ENCODE measurements at places on chromosomes 6 and 20.

- no peak for DNase-seq
Observed at GRCh38 chr6:167776906-167777627, 49.6 kb upstream of the AFDN start.

- no peak for DNase-seq
Observed at GRCh38 chr6:3266170-3266569, 7.4 kb downstream of the PSMG4 start.

DNA sequence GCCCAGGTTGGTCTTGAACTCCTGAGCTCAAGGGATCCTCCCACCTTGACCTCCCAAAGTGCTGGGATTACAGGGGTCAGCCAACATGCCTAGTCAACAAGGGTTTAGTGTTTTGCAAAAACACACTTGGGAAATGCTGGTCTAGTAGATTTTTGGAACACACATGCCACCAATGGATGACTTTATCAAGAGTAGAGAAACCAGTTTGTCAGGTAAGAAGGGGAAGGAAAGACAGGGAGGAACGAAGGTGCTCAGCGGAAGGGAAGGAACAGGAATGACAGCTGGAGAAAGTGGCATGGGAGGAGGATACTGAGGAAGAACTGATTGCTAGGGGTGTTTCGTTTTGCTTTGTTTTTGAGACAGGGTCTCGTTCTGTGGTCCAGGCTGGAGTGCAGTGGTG is 15.6 kb upstream of the SEC63 start:
- no peak for DNase-seq

DNA sequence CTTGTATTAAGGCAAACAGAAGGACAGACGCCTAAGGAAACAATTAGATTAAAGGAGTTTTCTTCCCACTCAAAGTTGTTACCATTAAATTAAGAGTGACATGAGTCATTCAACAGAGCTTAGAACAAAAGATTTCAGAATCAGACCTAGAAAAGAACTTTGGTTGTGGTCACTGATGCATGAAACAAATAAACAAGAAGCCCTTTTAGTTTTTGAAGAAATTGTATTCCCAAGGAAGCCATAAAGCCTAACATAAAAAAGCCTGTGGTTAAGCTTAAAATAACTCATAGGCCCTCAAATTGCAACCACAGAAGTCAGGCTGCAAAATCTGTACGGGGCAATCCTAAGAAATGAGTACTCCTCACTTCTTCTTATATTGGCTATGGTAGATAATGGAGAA is 17.9 kb upstream of the TRIM26 start:
- DNase-seq: no peak

DNA sequence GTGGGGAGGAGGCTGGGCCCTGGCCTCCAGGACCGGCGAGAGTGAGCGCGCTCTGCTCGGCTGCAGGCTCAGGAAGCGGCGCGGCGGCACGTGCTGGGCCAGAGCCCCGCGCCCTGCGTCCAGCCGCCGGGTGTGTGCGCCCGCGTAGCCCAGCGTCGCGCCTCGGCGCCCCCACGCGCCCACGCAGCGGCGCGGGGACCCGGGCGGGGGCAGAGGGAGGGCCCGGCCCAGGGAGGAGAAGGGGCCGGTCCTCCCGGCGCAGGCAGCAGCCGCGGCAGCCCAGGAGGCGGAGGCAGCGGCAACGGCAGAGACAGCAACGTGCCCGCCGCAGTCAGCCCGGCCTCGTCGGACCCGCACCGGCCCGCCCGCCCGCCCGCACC is at the start of gene EYA2:
Gene EYA2 (plus strand): TSS at position 265 of the 380 bp plus-strand sequence. CDS start 95,168 bp downstream, outside the sequence.
- peak; percentile 11 for DNase-seq

- no peak for DNase-seq
Observed at GRCh38 chr6:131043902-131044447, 19.1 kb downstream of the EPB41L2 start.

DNA sequence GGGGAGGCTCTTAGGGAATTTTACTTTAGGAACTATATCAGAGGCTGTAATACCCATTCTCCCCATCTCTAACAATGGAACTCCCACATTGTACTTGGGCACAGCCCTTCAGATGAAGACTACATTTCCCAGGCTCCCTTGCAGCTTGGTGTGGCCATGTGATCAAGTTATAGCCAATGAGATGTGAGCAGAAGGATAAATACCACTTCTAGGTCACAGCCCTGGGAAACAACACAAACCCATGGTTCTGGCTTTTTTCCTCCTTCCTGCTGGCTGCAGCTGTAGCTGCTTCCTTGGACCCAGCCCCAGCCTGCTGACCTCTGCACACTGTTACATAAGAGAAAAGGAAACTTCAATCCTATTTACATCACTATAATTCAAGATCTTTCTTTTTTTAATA is 445.9 kb upstream of the JARID2 start:
- DNase-seq: peak; percentile 65

- no peak for DNase-seq
Observed at GRCh38 chr20:37526839-37527637, 638 bp downstream of the BLCAP start.

DNA sequence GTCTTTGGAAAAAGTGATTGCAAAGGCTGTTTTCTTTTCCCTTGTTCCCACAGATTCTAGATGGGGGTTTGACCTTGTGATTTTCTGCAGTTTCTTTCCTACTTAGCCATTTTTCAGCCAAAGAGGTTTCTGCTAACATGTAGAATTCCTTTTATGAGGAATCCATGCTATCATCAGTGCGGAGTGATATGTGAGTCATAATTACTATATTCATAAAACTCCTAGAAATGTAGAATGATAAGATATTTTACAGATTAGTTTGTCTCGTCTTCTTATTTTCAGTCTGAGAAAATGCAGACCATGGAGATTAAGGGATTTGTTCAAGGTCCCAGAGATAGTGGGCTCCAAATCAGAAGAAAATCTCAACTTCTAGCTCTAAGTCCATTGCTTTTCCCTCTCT is 98.6 kb downstream of the KCNQ5 start:
- DNase-seq: no peak

GRCh38 chr6:28134716-28135115 is 7.0 kb upstream of the ZKSCAN8 start:
- no peak for DNase-seq

DNA sequence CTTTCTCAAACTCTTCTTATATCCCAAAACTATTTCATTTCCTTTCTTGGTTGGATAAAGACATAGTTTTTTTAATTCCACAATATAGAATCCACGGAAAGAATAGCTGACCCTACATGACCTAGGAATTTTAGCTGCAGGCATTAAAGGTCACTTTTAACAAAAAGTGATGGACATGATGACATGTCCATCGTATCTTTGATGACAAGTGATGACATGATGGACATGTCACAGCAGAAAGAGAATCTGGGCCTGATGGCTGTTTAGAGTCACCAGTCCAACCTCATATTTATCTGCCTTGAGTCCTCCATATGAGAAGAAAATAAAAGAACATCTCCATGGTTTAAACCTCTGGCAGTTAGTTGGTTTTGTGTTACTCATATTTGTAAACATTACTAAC is 106.2 kb downstream of the PLG start:
- DNase-seq: no peak

DNA sequence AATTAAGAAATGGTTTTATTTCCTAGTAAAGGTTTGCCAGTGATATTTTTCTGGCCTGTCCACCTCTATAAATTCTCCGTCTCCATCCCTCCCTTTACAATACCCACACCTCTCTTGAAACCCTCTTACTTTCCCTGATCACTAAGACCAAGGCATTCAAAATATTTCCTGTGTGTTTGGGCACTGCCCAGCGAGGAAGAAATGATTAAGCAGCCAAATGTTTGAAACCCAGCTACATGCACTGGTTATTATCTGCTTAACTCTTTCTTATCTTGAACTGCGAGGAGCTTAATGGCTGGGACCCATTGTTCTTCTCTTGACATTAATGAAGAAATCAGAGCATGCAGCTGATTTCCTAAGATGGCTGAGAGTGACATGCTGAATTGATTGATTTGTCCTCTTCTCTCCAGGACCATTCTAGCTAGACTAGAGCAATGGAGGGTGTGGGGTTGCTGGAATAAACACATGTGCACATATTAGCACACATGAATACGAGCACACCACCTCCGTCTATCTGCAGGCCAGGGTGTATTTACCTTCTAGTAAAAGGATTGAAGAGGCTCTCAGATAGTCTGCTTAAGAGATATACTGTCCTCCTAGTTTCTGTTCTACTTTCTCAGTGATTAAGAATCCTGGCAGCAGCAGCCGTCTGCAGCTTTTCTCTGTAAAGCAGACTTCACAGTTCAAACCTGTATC is 46.1 kb upstream of the PRDM1 start:
- DNase-seq: no peak

DNA sequence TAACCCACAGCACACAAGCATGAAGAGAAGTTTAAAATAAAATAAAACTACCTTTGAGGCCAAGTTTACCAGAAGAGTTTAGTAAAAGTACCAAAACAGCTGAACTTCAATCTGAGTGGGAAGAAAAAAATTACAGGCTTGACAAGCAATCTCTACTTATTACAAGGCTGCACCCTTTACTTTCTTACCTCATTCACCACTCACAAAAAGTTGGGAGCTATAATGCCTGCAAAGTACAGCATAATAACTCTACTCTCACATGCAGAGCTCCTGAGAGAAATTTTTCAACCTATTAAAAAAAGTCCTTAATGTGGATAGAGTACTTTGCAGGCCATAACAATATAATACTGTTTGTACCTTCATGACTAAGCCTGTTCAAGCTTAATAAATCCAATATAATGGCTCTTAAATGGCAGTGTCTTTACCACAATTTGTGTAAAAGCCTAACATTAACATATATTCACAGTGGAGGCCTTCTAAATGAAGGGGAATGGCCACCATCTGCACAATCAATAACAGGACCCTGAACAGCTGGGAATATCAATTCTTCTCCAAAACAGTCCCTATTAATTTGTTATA is 103.1 kb downstream of the DST start:
- no peak for DNase-seq

DNA sequence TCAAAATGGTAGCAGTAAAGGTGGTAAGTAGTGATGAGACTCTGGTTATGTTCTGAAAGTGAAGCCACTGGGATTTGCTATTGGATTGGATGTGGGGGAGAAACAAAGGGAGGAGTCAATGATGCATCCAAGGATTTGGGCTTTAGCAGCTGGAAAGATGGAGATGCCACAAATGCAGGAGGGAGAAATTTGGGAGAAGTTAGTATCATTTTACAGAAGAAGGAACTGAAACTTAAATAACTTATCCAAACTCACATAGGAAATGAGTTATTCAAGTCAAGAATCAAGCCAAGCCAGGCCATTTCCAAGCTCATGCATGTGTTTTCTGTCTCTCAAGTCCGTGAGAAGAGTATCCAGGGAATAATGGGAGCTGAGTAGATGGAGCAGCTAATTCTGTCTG is 155.1 kb upstream of the TNFAIP3 start:
- no peak for DNase-seq

DNA sequence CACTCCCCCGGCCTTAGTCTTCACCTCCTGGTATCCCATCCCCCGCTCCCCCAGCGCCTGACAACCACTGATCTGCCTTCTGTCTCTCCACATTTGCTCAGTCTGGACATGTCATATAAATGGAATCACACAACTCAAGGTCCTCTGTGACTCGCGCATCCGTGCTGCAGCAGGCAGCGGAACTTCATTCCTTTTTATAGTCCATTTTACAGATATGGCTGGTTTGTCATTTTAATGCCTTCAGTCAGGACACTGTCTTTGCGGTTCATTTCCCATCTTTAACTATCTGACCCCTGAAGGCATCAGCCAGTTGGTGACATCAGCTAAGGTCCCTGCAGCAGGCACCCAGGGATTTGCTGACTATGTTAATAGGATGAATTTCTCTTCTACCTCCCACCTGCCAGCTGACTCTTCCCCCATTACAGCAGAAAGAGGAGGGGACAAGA is 125.7 kb downstream of the ZMYND8 start:
- no peak for DNase-seq

GRCh38 chr6:33987531-33988021 is 158.3 kb downstream of the GRM4 start:
- no peak for DNase-seq

- no peak for DNase-seq
Observed at GRCh38 chr6:34969662-34970265, 80.7 kb downstream of the ANKS1A start.

DNA sequence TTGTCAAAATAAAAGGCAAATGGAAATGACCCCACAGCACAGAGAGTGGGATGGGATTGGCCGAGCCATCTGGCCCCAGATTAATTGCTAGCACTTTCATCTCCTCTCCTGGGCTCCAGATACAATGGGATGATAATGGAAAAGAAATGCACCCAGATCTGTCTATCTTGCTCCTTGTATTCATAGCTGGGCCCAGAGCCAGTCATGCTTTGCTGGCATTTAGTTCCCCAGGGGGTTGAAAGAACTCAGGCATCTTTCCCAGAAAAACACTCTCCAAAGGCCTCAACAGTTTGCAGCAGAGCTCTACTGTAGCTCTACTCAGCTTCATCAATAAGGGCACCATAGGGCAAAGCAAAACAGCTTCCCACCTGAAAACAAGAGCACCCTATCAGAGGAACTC is 116.0 kb upstream of the FOXA2 start:
- DNase-seq: no peak

GRCh38 chr6:133115946-133116345 is 125.2 kb upstream of the EYA4 start:
- no peak for DNase-seq

DNA sequence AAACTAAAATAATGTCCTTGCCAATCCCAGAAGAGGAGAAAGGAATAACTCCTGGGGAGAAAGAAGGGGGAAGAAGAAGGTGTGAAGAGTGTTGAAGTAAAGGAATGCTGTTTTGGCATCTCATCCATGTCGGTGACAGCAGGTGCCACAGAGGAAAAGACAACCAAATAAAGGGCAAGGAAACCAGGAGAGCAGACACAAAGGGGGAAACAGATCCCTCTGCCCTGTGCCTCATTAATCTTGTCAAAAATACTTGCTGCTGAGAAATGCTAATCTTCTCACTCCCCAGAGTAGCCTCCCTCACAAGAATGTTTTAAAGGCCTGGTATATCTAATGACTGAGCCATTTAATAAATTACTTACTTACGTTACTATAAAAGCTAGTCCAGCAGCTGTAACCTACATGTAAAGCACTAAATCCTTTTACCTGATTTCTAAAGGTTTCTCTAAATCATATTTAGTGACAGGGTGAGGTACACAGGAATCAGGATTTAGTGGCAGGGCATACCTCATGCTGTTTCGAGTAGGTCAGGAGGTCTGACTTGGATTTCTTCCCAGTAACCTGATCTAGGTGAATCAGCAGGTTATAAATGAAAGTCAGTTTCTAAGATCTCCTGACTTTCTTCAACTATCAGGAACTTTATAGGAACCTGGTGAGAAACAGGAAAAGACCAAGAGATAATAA is 377.1 kb downstream of the CENPW start:
- no peak for DNase-seq

DNA sequence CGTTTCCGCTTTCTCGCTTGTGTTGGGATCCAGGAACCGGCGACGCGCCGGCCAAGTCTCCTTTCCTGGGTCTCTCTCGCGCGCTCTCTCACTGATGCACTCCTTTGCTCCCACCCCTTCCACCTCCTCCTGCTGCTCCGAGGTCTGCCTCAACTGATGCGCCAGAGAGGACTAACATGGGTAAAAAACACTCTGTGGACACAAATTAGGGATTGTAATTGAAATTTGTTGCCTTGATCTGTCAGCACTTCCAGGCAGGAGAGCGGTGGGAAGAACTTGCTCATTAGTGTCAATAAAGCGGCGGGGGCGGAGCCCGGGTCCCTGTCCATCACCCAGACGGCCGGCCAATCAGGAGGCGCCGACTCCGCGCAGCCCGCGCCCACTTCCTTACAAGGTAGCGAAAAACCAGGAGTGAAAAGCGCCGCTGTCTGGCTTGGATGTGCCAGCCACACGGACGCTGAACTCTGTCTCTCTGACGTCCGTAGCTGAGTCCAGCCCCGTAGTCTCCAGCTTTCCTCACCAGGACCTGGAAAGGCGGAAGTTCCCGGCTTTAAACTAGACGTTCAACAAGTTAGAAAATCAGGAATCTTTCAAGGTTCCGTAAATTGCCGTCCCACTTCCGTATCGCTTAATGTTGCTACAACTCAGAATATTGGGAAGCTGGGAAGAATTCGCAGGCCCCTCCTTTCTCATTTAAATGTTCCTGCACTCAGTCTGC is at the start of gene TBX18:
Gene TBX18 (minus strand): TSS at position 267 of the 718 bp plus-strand sequence. CDS start 417 bp downstream, outside the sequence.
- peak; percentile 7 for DNase-seq
